ENCODE measurements at places on chromosomes 16 and 17. TPM values are rescaled to one million over a fixed set of nuclear protein-coding genes. Genes with fewer than 3 reads are reported as not detected.

DNA sequence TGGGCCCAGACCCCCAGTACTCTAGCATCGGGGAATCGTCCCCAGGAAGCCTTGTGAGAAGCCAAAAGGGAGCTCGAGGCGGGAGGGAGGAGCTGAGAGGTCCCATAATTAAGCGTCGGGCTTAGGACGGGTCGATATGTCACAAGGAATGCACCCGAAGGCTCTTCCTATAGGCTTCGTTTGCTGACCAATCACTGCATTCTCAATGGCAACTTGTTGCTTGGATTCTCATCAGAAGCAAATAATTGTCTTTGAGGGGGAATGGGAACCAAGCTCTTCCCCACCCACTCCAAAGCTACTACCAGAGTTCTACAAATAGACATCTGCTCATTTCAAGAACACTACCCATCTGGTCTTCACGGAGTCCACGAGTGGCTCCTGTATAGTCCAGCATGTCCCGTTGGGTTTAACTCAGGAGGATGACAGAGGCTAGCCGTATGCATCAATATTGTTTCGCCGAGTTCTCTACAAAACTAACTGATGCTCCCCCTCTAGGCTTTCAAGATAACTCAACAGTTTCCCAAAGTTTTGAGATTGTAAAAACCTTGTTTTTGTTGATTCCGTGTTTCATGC, 628 bp upstream of the BLMH start:
- no peaks in the 10 kb centered on the region for H3K27me3 ChIP-seq
- peak overlapping the region; percentile 14 for H3K27ac ChIP-seq
- DNase-seq, result no peak
- peak overlapping the region; percentile 37 for H3K4me3 ChIP-seq
- peaks cover 14% of the 10 kb centered on the region for H3K36me3 ChIP-seq

GRCh38 chr17:4557626-4558346, 2.6 kb downstream of the GGT6 start:
- H3K4me1 ChIP-seq, result peaks cover 34% of the 10 kb centered on the region
- no peak for DNase-seq
- H3K4me3 ChIP-seq, result no peak overlapping the region
- no peaks in the 10 kb centered on the region for H3K27me3 ChIP-seq

DNA sequence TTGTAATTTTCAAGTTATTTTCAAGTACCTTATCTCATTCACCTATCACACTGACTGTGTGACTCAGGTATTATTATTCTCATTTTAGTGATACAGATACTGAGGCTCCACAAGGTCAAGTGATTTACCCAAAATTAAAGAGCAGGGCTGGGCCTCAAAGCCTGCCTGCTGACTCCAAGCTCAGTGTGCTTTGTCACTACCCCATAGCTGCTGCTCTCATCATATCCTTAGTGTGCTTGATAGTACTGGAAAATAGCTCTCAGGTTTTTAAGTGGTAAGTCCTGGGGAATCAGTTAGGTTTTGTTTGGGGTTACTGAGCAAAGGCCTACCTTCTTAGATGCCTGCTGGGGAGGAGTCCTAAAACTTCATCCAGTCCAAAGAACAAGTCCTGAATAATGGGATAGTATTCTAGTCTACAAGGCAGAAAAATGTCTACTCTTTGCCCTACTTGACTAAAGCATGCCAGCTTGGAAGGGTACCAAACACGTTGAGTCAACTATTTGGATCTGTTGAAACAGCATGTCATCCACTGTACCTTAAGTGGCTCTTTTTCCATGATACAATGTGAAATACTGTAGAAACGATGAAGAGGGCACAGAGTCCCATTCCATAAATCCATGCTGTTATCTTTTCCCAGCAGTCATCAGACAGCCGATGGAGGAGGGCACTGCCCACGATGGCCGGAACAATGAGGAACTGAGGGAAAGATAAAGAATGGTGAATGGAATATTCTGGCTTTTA, 10.7 kb downstream of the MMD start:
- DNase-seq, result no peak
- H3K27me3 ChIP-seq, result no peaks in the 10 kb centered on the region
- H3K4me1 ChIP-seq, result no peaks in the 10 kb centered on the region

GRCh38 chr17:57589151-57590034, 155.7 kb downstream of the CCDC182 start:
- H3K27me3 ChIP-seq, result no peaks in the 10 kb centered on the region
- peaks cover 5% of the 10 kb centered on the region for H3K4me1 ChIP-seq
- H3K27ac ChIP-seq, result no peak overlapping the region
- no peak overlapping the region for H3K4me3 ChIP-seq

DNA sequence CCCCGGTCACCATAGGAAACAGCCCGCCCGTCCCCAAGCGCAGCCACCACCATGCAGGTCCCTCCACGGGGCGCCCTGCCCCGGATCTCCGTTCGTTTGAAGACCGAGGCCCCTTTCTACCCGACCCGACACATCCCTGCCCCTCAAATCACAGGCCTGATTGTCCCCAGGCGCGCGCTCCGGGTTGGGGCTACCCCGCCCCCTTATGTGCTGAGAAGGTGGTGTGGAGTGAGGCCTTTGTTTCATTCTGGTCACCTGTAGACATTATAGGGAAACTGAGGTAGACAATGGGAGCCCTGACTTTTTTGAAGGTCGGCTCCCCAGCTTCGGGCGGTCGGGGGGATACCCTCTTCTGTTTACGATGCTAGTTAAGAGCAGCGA, 763 bp upstream of the ACTG1 start:
- H3K4me3 ChIP-seq, result peak overlapping the region; percentile 83
- H3K27ac ChIP-seq, result peak overlapping the region; percentile 89
- H3K36me3 ChIP-seq, result peaks cover 42% of the 10 kb centered on the region
- H3K4me1 ChIP-seq, result peaks cover 24% of the 10 kb centered on the region

GRCh38 chr17:10844621-10845387, 6.9 kb upstream of the PIRT start:
- no peaks in the 10 kb centered on the region for H3K36me3 ChIP-seq
- H3K4me1 ChIP-seq, result peaks cover 10% of the 10 kb centered on the region
- peak; percentile 86 for DNase-seq

DNA sequence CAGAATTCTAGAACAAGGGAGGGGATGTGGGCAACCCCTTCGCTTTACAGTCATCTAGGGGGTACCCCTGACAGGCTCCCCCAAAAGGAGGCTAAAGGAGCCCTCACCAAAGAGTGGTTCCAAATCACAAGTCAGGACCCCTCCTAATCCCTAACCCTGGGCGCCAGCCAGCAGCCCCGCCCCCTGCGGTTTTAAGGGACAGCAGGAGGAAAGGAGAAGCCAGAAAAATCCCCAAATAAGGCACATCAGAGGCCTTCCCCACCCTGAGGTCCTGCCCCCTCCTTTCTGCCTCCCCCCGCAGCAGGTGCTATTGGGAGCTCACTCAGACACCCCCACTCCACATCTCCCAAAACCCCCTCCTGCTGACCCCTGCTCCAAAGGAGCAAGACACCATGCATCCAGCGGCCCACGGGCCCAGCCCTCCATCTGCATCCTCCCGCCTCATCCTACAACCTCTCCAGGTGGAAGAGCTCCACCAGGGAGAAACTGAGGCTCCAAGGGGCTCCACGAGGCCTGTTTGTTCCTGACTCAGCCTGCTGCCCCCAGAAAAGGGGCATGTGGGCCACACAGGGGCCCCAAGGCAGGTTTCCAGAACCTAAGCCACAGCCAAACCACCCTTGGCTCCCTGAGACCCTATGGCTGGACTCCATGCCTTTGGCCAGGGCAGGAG, 93.5 kb downstream of the GOSR1 start:
- no peaks in the 10 kb centered on the region for H3K36me3 ChIP-seq
- no peak for DNase-seq
- H3K27me3 ChIP-seq, result no peaks in the 10 kb centered on the region
- no peaks in the 10 kb centered on the region for H3K4me1 ChIP-seq
- no peak overlapping the region for H3K27ac ChIP-seq
- no peak overlapping the region for H3K4me3 ChIP-seq

GRCh38 chr17:40902498-40902897, 17.5 kb upstream of the KRT20 start:
- peaks cover 17% of the 10 kb centered on the region for H3K4me1 ChIP-seq
- DNase-seq, result no peak
- H3K36me3 ChIP-seq, result no peaks in the 10 kb centered on the region
- no peak overlapping the region for H3K27ac ChIP-seq
- peaks cover 32% of the 10 kb centered on the region for H3K27me3 ChIP-seq
- no peak overlapping the region for H3K4me3 ChIP-seq

GRCh38 chr17:61943117-61943516, 15.3 kb upstream of the INTS2 start:
- no peak overlapping the region for H3K27ac ChIP-seq
- H3K4me1 ChIP-seq, result no peaks in the 10 kb centered on the region
- H3K4me3 ChIP-seq, result no peak overlapping the region
- H3K27me3 ChIP-seq, result no peaks in the 10 kb centered on the region
- H3K36me3 ChIP-seq, result peaks cover 6% of the 10 kb centered on the region
- DNase-seq, result no peak

- H3K27ac ChIP-seq, result no peak overlapping the region
- no peak overlapping the region for H3K4me3 ChIP-seq
- H3K36me3 ChIP-seq, result no peaks in the 10 kb centered on the region
- no peak for DNase-seq
- H3K27me3 ChIP-seq, result no peaks in the 10 kb centered on the region
- H3K4me1 ChIP-seq, result no peaks in the 10 kb centered on the region
Measured at GRCh38 chr17:47404006-47404405, 80.3 kb downstream of the EFCAB13 start.

DNA sequence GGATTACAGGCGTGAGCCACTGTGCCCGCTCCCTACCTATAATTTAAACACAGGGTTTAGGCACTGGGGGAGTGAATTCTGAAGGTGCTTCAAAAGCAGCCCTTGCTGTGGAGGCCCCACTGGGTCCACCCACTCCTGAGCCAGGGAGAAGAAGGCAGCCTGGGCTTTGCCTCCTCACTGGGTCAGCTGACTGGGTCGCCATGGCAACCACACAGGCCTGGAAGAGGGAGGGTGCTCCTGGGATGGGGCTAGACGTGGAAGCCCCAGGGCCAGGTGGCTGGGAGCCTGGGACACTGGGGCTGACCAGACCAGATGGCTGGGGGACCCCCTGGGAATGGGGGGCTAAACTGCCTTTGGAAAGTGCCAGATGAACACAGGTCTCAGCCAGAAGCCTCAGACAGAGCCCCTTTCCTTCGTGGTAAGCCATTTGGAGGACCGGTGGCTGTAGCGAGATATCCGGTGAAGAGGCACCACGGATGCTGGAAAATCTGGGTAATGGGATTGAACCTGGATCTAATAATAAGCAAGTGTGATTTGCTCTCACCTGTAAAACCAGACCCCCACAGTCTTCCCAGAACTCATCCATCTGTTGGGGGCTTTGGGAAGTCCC, 32.9 kb downstream of the TRARG1 start:
- H3K27me3 ChIP-seq, result peaks cover 4% of the 10 kb centered on the region
- H3K36me3 ChIP-seq, result no peaks in the 10 kb centered on the region
- H3K4me3 ChIP-seq, result no peak overlapping the region
- peak; percentile 46 for DNase-seq

- H3K27me3 ChIP-seq, result no peaks in the 10 kb centered on the region
- DNase-seq, result no peak
- no peak overlapping the region for H3K27ac ChIP-seq
- peaks cover 13% of the 10 kb centered on the region for H3K36me3 ChIP-seq
- peaks cover 5% of the 10 kb centered on the region for H3K4me1 ChIP-seq
Measured at GRCh38 chr16:12296991-12297390, 320.5 kb downstream of the SNX29 start.

GRCh38 chr17:38632334-38632733, 26.6 kb upstream of the SRCIN1 start:
- peaks cover 13% of the 10 kb centered on the region for H3K27me3 ChIP-seq
- no peaks in the 10 kb centered on the region for H3K36me3 ChIP-seq
- no peak overlapping the region for H3K27ac ChIP-seq
- no peaks in the 10 kb centered on the region for H3K4me1 ChIP-seq
- no peak overlapping the region for H3K4me3 ChIP-seq

GRCh38 chr17:54793271-54793670, 107.4 kb upstream of the TOM1L1 start:
- H3K27me3 ChIP-seq, result no peaks in the 10 kb centered on the region
- H3K36me3 ChIP-seq, result no peaks in the 10 kb centered on the region
- no peak for DNase-seq
- no peaks in the 10 kb centered on the region for H3K4me1 ChIP-seq

DNA sequence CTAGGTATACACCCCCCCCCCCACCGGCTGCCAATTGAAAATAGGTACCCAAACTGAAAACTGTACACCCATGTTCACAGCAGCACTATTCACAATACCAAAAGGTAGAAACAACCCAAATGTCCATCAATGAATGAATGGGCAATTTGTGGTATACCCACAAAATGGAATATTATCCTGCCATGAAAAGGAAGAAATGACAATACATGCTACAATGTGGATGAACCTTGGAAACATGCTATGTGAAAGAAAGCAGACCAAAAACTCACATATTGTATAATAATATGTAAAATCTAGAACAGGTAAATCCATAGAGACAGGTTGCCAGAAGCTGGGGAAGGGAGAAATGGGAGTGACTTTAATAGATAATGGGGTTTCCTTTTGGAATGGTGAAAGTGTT, 417.5 kb downstream of the UTP18 start:
- no peak overlapping the region for H3K4me3 ChIP-seq
- H3K4me1 ChIP-seq, result no peaks in the 10 kb centered on the region
- peaks cover 11% of the 10 kb centered on the region for H3K27me3 ChIP-seq
- H3K27ac ChIP-seq, result no peak overlapping the region

- H3K36me3 ChIP-seq, result no peaks in the 10 kb centered on the region
- H3K27me3 ChIP-seq, result no peaks in the 10 kb centered on the region
- H3K4me3 ChIP-seq, result no peak overlapping the region
- no peak overlapping the region for H3K27ac ChIP-seq
- peak; percentile 8 for DNase-seq
Measured at GRCh38 chr17:31226373-31226772, 70.7 kb downstream of the OMG start.

DNA sequence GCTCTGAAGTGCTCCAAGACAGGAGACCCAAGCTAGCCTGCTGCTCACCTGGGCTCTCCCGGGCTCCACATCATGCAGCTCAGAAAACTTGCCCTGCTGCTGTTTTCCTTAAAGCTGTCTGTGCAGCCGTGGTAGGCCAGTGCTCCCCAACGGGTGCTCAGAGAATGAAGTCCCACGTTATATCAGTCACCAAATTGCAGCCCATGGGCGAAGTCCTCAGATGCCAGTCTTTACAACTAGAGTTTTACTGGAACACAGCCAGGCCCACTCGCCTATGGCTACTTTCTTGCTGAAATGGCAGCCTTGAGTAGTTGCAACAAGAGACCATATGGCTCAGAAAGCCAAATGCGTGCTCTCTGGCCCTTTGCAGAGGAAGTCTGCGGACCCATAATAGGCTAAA, 6.3 kb downstream of the CREBBP start:
- H3K27me3 ChIP-seq, result no peaks in the 10 kb centered on the region
- H3K27ac ChIP-seq, result no peak overlapping the region
- DNase-seq, result no peak
- no peak overlapping the region for H3K4me3 ChIP-seq
- peaks cover 91% of the 10 kb centered on the region for H3K4me1 ChIP-seq

The ALOX12B gene
- 3.6 TPM for total RNA-seq

The UBTF gene
- 162 TPM for total RNA-seq

The MMP2 gene
- total RNA-seq, result not detected

The PSMD11 gene
- total RNA-seq, result 109 TPM

The STAT3 gene
- 332 TPM for total RNA-seq

The RNF43 gene
- total RNA-seq, result 1.0 TPM

The SGCA gene
- not detected for total RNA-seq
